ENCODE measurements at places on chromosomes 2 and 18.
A peak's percentile ranks its signal among the peaks of the same experiment; 100 is the strongest.

- DNase-seq = no peak
Measured at GRCh38 chr2:31058096-31059035, 79.9 kb downstream of the GALNT14 start.

- no peak for DNase-seq
Measured at GRCh38 chr2:218168016-218168415, 1.3 kb upstream of the CXCR1 start.

GRCh38 chr18:12750076-12750714, 47.4 kb downstream of the PSMG2 start:
- no peak for DNase-seq

DNA sequence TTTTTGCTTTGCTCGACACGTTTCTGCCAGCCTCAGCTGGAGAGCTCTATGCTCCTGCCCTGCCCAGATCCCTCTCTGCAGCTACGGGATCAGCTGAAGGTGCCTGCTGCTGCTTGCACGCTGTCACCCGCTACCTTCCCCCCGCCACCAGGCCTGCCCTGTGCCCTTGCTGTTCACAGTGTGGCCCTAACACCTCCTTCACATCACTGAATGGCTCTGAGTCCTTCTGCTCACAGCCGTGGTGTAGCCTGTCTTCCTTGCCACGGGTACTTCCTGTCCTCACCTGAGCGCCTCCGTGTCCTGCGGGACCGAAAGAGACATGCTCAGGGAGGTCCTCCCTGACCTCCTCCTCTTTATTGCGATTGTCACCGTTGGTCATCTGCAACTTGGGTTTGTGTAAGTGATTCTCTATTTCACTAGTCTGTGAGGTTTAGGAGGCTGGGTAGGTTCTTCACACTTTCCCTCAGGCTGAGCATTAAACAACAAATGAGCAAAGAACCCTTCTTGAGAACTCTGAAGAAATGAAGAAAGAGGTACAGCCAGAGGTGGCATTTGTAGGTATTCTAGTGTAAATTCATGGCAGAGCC, 127.5 kb downstream of the NCK2 start:
- no peak for DNase-seq

- DNase-seq = peak; percentile 86
Measured at GRCh38 chr2:74379851-74380789, at the start of gene DCTN1. Gene DCTN1 (minus strand): TSS chr2:74380311. CDS start chr2:74380037, 274 bp downstream.

- peak; percentile 12 for DNase-seq
Measured at GRCh38 chr2:227477291-227477690, 5.3 kb downstream of the AGFG1 start.

DNA sequence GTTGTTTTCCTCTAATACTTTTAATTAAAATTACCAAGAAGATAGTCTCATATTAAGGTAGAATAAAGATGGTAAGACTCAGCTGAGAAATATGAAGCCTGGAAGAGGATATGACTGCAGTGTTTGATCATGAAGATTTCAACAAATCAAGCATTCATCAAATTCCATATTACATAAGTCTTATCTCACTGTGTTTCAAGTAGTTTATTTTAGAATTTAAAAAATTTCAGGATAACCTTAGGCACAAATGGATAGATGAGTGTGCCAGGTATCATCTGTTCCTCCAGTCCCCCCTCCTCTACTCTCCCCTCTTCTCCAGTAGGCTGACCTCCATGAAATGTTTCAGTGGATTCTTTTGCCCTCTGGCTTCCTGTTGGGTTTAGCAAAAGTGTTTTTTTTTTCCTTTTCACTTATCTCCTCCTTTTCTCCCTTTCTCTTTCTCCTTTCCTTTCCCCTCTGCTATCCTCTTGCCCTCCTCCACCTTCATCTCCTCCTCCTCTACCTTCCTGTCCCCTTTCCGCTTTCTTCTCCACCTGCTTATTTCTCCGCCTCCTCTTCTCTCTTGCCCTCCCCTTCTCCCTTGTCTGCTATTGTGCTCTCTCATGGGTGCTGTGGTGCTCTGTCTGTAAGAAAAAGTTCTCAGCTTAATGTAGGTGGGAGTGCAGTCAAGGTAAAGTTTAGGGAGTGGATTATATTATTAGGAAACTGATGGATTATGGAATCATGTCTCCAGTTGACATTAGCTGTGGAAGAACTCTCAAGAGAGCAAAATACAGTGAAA, 72.8 kb downstream of the ABI2 start:
- DNase-seq = no peak

DNA sequence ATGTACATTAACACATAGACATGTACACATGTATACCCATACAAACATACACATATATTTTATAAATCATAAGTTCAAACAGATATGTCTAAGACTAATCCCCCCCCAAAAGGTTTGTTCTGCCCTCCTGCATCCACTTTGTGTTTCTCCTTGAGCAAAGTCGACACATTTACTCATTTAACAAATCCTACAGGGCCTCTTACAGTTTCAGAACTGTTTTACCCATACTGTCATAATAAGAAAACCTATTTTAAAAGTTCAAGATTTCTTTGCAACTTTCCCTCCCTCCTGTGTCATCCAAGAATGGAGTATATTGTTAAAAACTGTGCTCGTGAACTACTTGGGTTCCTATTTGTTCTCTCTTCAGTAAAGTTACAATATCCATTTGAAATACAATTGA, 166.7 kb downstream of the L3MBTL4 start:
- DNase-seq = no peak

GRCh38 chr2:31962757-31963361, 47.9 kb downstream of the MEMO1 start:
- DNase-seq = peak; percentile 43

DNA sequence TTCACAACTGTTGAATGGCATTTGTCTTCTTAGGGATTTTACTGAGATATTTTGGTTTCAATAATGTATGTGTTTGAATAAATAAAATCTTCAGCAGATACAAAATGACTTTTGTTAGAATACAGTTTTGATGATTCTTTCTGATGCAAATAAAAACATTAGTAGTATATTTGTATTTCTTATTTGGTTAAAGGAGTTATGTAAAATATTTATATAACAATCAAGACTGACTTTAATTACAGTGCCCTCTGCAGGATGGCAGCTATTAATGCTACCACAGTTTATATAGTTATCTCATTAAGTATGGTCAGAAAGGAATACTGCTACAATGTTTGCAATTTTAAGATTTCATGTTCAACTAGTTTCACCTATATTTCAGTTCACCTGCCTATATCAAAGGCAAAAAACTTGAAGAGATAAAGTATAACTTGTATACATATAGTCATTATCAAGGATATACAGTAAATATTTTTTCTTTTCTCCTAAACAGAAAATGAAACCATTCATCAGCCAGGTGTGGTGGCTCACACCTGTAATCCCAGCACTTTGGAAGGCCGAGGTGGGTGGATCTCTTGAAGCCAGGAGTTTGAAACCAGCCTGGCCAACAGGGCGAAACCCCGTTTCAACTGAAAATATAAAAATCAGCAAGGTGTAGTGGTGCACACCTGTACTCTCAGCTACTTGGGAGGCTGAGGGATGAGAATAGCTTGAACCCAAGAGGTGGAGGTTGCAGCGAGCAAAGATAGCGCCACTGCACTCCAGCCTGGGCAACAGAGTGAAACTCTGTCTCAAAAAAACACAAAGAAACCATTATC, 19.8 kb downstream of the ARL5A start:
- peak; percentile 16 for DNase-seq

DNA sequence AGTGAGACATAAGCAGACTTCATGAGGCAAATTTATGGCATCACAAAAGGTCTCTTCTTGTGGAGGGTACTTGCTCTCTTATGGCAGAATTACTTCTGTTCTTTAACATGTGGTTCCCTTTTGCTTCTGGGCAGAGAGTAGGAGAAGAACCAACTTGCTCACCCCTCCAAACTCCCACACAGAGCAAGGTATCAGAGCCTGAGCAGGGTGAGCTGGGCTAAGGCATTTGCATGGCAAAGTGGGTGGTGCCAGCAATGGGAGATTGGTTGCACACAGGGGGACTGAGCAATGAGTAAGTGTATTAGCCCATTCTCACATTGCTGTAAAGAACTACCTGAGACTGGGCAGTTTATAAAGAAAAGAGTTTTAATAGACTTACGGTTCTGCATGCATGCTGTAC, 64.2 kb upstream of the ITGB6 start:
- DNase-seq = no peak

DNA sequence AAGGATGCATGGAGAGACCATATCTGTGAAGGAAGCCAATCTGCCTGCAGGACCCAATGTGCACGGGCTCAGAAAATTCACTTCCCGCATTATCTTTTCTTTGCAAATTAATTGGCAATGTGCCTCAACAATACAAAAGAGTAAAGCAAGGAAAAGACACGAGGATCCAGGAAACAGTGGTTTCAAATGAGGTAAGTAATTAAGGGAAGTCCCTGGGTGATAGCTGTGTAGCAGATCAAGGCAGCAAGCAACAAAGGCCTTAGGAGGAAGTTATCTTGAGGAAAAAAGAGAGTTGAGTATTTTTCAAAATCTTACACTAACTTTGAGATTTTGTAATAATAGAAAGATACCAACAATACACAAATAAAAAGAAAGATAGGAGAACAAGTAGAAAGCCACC, 44.3 kb upstream of the TGIF1 start:
- DNase-seq = no peak

- peak; percentile 81 for DNase-seq
Measured at GRCh38 chr2:9152975-9153642, 53.5 kb upstream of the ASAP2 start.

GRCh38 chr2:88199912-88200682, 30.0 kb downstream of the THNSL2 start:
- peak; percentile 35 for DNase-seq

DNA sequence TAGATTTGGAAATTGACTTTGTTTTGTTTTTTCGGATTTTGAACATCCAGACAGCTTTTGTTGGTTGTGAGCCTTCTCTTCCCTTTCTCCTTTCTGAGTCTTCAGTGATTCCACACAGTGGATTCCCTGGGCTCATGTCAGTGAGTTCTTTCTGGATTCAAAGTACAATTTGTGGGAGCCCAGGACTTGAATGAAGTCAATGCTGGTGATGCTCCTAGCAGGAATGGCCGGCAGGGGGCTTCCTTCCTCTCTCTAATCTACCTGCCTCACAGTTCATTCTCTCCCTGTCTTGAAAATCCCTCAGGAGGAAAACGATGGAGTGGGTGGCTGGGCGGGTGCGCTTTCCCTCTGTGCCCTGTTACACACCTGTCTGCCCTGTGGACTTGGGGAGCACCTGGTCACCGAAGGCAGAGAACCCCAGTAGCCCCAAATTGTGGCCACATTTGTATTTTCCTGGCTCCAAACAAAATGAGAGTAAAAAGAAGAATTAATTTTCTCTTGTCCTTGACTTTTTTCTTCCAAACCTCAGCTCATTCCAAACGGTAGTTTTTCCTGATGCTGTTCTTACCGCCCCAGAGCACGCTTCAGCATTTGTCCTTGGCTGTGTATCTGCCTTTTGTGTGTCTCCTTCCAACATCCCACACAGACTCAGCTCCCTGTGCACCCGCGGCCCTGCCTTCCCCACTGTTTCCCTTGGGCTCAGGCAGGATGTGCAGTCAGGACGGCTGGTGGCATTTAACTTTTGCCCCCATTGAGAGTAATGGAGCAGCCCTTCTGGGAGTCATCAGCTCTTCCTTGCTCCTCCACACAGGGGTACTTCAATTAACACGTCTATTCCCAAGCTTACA, 86.6 kb downstream of the MARCO start:
- no peak for DNase-seq

- no peak for DNase-seq
Measured at GRCh38 chr2:31222071-31222470, 4.8 kb upstream of the CAPN14 start.

GRCh38 chr2:191206613-191207471, 38.4 kb upstream of the MYO1B start:
- DNase-seq = no peak

DNA sequence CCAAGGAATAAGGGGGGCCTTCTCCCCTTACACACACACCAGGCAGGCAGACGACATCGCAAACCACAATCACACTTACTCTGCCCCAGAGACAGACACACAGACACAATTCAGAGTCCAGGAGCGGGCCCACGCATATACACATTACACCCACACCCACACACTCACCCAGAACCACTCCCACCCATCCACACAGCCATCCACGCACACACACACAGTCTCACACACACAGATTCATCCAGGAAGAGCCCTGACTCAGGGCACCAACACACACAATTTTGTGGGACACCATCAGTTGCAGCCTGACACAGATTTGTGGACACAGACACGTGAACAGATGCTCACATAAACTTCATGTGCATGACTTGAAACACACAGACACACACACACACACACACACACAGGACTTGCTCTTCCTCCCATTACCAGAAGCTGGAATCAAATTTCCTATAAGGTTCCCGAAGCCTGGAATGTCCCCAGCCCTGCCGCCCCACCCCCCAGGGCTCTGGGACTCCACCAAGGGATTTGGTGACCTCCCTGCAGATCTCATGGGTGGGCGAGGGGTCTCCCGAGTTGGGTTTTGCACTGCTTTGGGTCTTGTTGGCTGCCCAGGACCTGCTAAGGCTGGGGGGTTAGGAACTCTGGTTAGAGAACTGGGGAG, 23.5 kb downstream of the TNS1 start:
- DNase-seq = peak; percentile 77

DNA sequence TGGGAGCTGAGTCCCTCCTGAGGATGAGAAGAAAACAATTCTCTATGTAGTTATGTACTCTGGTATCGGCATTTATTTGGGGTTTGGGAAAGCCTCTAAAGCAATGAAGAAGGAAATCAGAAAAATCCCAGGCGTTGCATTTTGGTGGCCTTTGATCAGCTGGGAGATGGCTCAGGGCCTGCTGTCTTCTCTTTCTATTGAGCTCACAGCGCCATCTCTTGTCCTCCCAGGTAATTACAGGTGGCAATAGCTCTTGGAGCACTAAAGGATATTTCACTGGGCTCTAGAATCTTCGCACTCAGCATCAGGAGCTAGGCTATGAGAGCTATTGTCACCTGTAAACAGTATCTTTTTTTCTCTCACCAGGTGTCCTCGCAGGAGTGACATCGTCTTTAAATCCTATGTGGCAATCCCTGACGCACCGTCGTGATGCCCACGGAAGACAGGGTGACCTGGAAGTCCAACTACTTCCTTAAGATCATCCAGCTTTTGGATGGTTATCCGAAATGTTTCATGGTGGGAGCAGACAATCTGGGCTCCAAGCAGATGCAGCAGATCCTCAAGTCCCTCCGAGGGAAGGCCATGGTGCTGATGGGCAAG, 76.1 kb upstream of the PMAIP1 start:
- DNase-seq = peak; percentile 88

DNA sequence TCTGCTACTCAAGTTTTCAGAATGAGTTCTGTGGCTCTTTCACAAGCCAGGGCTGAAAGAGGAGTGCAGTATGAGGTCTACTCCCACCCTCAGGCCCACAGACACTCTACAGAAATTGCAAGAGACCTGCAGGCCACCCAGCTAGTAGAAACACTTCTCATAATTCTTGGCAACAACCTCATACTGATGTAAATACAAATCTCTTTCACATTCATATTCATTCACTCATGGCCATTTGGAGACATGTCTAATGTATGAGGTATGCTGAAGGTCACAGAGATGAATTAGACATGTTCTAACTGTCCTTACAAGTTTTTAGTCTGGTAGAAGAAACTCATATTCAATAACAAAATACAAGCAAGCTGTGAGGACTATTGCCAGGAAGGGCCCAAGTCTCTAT, 83.8 kb upstream of the KLHL29 start:
- DNase-seq = no peak
